ENCODE measurements at places on chromosomes 1 and 21. TPM values are rescaled to one million over a fixed set of nuclear protein-coding genes. Genes with fewer than 3 reads are reported as not detected.
A peak's percentile ranks its signal among the peaks of the same experiment; 100 is the strongest.

- peak; percentile 34 for DNase-seq
Measured at GRCh38 chr21:29092102-29092959, 18.9 kb upstream of the CCT8 start.

DNA sequence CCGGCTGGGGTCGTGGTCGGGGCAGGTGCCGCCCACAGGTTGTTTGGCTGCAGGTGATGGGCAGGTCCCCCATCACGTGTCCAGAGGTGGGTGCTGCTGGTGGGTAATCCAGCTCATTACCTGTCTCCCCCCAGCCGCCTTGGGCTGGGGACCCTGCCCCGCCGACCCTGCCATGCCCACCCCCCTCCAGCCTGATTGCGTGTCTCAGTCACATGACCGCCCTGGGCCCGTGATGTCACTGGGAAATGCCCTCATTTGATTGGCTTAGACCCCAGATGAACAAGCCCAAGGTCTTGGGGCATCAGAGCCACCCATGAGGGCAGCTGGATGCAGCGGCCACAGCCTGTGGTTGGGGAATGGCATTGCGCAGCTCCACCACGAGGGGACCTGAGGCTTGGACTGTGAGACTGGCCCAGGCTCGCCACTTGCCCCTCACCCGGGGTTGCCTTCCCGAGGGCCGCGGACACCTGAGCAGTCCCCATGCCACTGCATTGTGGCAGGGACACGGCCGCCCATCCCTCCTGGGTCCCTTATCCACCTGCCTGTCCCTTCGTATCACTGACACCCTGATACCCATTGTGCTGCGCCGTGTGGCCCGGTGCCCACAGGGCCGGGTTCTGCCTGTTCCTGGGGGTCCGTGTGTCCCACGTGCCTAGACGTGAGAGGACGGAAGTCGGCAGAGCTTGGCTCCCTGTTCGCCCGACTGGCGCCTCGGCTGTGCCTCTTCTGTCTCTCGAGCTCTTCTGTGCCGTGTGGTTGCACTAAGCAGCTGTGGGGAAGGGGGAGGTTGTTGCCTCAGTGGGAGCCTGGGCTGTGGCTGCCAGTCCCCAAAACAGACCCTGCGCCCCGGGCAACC is 68.0 kb downstream of the FAAP20 start:
- no peak for DNase-seq

GRCh38 chr21:34235514-34235913 is 128.3 kb upstream of the KCNE2 start:
- DNase-seq: no peak

DNA sequence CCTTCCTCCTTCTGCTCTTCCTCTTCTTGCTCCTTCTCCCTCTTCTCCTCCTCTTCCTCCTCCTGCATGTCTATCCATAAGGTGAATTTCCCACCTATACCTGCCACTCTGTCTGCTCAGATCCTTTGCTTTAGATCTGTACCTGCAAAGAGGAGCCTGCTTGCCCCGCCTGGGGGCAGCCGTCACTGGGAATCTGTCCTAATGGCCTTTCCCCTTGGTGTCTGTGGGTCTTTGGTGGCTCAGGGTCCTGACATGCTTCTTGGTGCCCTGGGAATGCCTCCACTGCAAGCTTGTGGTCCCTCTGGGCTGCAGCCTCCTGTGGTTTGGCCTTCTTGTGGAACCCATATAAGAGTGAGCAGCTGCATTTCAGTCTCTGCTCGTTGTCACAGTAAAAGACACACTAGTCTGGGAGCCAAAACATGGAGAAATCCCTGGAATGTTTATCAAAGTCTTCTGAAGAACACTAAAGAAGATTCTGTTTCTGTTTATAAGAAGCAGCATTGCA is 79.5 kb upstream of the CSF3R start:
- DNase-seq: no peak

- no peak for DNase-seq
Measured at GRCh38 chr21:37757606-37758376, 158.5 kb downstream of the KCNJ6 start.

DNA sequence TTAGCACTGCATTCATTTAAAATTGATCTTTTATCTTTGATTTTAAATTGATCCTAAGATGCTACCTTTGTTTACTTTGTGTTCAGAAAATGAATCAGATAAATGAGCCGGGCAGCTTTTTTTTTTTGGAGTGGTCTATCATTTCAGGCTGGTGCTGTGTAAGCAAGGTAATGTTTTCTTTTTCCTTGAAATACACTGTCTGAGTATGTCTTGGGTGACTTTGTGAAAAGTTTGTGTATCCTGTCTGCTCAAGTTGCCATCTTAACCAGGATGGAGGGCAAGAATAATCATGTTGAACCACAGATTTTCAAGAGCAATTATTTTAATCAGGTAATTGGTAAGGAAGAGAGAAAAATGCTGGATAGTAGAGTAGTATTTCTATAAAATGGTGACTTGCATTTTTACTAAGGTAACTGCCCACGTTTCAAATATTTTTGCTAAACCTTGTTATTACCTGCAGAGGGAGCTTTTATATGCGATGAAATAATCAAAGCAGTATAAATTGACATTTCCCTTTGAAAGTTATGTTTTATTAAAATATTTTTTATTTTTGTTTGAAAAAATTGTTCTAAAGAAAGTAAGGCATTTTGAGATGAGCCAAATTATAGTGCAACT is 11.1 kb downstream of the ADGRL2 start:
- DNase-seq: no peak

- DNase-seq: no peak
Measured at GRCh38 chr21:19328954-19329353, 925.4 kb upstream of the TMPRSS15 start.

- DNase-seq: no peak
Measured at GRCh38 chr1:20282533-20282932, 8.1 kb upstream of the VWA5B1 start.

- DNase-seq: peak; percentile 65
Measured at GRCh38 chr1:9101510-9102146, 27.3 kb downstream of the GPR157 start.

DNA sequence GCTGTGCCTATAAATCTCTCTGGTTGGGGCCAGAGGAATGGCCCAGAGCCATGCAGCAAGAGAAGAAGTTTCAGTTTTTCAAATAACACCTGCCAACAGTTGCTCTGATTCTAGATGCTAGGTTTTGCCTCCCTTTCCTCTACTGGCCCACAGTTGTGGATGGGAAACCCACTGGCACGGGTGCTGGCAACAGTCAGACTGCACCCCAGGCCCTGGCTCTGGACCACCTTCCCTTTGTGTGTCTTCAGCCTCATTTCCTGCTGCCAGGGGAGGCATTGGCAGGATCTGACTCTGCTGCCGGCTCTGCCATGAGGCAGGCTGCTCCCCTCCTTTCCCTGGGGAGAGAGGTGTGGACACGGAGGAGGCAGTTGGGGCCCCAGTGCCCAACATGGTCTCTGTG is 142.0 kb downstream of the IGSF21 start:
- DNase-seq: no peak

GRCh38 chr1:172851856-172852255 is 193.0 kb downstream of the FASLG start:
- DNase-seq: no peak

- no peak for DNase-seq
Measured at GRCh38 chr1:229133151-229133550, 137.8 kb upstream of the RAB4A start.

DNA sequence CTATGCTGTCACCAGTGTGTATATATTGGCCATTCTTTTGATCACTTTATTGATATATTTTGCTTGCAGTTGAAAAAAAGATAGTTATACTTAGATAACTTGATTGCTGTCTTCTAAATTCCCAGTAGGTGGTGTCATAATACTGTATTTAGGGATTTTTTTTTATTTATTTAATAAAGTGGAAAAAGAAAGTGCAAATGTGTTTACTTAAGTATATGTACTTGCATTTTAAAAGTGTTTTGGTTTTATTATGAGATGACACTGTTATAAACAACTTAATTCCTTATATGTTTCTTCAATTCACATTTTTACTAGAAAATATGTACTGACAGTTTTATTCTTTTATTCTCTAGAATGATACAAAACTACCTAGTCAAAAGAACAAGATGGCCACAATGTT is 164.8 kb downstream of the USP25 start:
- DNase-seq: no peak

GRCh38 chr1:209885403-209886218 is 52.4 kb upstream of the SYT14 start:
- no peak for DNase-seq

- DNase-seq: peak; percentile 79
Measured at GRCh38 chr1:68111519-68112436, 61.4 kb upstream of the DIRAS3 start.

- DNase-seq: no peak
Measured at GRCh38 chr1:4711416-4712275, 57.2 kb downstream of the AJAP1 start.

DNA sequence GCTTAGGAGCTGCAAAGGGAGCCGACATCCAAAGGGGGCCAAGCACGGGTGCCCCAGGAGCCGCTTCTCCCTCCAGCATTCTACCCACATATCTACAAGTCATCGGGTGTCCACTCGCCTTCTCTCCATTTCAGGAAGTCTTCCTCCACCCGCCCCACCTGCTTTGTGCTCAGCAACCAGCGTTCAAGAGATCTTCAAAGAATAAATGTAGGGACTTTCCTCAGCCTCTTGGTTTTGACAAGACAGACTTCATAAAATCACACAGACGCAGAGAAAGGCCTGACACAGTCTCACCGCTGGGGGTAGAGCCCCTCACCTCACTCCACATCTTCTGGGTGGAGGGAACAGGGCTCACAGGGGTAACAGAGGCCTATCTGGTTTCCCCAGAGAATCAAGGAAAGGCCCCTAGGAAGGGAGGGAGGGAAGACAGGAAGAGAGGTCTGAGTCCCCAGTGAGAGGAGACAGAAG is 49.5 kb downstream of the SSBP3 start:
- no peak for DNase-seq

GRCh38 chr1:84598846-84599741 is 24.9 kb upstream of the CTBS start:
- DNase-seq: peak; percentile 36

- DNase-seq: no peak
Measured at GRCh38 chr1:23394181-23394580, 24.5 kb upstream of the ZNF436 start.

- no peak for DNase-seq
Measured at GRCh38 chr1:21624571-21625389, 44.4 kb downstream of the RAP1GAP start.

DNA sequence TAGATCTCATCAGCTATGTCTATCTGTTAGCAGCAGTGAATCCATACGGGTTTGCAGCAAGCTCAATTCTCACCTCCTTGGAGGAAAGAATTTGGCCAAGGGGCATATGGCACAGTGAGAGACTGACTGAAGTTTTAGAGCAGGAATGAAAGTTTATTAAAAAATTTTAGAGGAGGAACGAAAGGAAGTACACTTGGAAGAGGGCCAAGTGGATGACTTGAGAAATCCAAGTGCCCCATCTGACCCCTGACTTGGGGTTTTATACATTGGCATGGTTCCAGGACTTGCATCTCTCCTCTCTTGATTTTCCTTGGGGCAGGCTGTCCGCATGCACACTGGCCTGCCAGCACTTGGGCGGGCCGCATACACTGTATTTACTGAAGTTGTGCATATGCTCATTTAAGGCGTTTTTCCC is 9.2 kb upstream of the OSBPL9 start:
- DNase-seq: peak; percentile 58

DNA sequence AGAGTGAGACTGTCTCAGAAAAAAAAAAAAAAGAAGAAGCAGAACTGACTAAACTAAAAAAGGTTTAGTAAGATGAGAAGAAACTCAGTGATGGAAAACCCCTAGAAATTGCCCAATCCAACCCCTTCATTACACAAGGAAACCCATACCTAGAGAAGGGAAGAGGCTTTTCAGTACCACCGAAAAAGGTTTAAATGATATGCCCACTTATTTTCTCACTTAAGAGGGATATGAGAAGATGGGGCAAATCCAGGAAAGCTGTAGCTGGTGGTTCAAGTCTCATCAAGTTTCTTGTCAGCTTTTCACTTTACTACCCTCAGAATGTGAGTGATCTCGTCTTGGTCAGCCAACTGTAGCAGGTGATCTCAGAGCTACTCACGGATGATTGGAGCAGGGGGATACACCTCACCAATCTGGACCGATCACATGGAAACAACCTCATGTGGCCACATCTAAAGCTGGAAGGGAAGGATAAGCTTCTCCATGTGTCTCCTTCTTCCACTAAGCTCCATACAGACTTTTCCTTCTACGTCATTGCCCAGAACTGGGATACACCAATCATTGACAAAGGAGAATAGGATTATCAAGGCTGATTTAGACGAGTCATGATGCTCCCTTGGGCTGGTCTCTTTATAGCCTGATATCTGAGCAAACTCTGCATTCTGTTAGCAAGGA is 126.7 kb upstream of the POU3F1 start:
- DNase-seq: no peak

DNA sequence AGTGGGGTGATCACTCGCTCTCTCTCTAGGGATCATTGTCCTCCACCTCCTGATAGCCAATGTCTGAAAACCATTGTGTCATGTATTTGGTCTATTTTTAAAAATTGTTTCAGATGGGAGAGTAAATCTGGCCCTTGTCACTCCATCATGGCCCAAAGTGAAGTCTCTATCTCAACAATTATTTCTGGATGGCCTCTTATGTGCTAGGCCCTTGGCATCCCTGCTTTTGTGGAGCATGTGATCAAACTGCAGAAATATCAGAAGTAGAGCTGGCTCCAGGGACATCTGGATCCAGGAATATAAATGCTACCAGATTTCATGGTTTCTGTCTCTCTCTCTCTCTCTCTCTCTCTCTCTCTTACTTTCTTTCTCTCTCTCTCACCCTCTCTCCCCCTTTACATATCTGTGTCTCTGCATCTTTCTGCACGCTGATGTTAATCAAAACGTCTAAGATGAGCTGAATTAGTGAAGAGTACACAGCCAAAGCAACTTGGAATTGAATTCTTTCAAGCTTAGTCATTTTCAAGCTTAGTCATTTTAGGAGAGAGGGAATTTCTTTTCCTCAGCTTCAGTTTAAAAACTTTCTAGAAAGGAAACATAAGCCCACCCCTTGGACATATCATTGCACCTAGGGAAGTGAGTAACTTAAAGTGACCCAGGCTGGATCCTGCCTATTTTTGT is 47.4 kb upstream of the DOCK7 start:
- DNase-seq: peak; percentile 13

- DNase-seq: no peak
Measured at GRCh38 chr1:29632806-29633615, 396.7 kb downstream of the PTPRU start.

Gene DYRK3
- 58.5 TPM for total RNA-seq

Gene ZNF683
- total RNA-seq: not detected

Gene TTC39A
- total RNA-seq: 0.35 TPM

Gene DCDC2B
- not detected for total RNA-seq

Gene TFF3
- not detected for total RNA-seq

Gene CLCA2
- 87.8 TPM for total RNA-seq

Gene SLC30A10
- not detected for total RNA-seq

Gene RLF
- 8.8 TPM for total RNA-seq

Gene CCDC181
- not detected for total RNA-seq

Gene ILDR2
- 0.42 TPM for total RNA-seq

Gene CAMTA1
- total RNA-seq: 74.1 TPM

Gene GJA4
- total RNA-seq: not detected
